Right renal pelvis (tissue), 4 donors: ENCODE measurements at places on chromosomes 2 and 18. TPM values are rescaled to one million over a fixed set of nuclear protein-coding genes. Genes with fewer than 3 reads are reported as not detected.

GRCh38 chr2:95526360-95527341 lies 42.1 kb upstream of the TRIM43B start:
- peak; percentile 68 for DNase-seq

DNA sequence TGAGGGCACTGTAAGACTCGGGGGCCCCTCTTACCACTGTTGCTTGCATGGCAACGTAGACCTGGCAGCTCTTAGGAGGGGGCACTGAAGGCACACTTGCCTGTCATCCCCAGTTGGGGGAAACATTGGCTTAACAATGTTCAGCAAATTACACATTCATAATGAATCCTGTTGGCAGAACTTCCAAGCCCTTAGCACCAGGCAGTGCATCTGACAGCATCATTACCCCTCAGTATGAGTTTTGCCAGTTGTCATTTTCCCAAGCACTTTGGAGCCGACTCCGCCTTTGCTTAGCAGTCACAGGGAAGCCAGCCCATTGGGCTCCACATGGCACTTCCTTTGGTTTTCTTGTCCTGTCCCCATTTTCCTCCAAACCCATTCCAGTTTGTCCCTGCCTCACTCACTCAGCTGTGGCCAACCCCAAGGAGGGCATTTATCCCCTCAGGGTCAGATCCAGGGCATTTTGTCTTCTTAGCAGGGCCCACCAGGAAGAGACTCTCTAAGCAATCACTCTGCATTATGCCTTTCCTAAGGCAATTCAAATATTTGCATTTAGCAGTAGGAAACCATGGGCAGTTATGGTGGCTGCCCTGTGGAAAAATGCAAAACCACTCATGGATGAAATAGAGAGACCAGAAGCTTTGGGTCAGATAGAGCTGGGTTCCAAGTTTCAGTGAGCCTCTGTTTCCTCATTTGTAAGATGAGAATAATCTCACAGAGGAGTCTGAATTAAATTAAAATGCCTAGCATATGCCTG lies 73.9 kb downstream of the VSNL1 start:
- no peak for DNase-seq

DNA sequence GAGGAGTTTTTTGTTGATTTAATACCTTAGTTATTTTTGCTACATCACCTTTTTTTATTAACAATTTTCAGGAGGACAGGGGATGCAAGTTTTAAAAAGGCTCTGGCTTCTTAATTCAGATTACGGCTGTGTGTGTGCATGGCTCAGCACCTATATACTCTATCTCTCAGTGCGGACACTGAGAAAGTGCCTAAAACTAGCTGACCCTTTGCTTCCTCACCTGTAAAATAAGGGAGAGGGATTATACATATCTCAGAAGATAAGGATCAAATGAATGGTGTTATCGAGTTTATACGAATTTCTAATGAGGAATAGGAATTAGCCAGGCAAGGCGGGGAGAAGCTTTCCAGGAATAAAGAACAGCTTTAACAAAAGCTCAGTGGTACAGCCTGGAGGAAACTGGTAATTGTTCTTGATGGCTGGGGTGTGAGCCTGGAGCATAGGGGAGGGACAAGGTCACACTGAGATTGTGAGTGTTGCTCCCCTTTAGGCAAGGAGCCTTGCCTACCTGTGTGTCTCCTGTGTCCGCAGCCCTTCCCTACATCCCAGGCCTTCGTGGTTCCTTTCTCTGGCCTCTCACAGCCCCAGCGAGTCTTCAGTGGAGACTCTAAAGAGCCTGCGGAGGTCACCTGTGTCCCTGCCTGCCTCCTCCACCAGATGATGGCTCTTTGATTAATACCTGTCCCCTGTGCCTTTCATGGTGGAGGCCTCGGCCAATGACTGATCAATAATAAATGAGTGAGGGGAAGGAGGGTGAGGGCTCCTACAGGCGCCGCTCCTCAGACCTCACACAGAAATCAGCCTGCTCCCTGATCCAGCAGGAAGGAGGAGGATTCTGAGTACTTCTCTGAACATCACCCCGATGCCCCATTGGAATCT lies 92.7 kb downstream of the DDX1 start:
- DNase-seq: no peak

- no peak for DNase-seq
These were observed 7.2 kb upstream of the GPC1 start for GRCh38 chr2:240428245-240428644.

- DNase-seq: no peak
These were observed 1601.1 kb downstream of the SUCLG1 start for GRCh38 chr2:82857967-82858366.

DNA sequence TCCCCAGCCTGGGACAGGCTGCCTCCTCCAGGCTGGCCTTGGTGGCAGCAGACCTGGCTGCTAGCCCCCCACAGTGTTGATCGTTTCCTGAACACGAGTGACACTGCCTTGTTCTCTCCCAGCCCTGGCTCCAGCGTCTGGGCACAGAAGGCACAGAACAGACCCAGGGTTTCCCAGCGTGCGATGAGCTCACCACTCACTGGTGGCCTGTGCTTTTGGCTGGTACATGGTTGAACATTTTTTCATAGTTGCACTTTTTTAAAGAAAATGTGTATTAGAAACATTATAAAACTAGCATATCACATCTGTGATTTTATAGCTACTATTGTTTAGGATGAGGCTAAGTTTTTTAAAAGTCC lies 40.9 kb downstream of the SCTR start:
- no peak for DNase-seq

GRCh38 chr2:149076863-149077412 lies 38.4 kb downstream of the LYPD6B start:
- no peak for DNase-seq

DNA sequence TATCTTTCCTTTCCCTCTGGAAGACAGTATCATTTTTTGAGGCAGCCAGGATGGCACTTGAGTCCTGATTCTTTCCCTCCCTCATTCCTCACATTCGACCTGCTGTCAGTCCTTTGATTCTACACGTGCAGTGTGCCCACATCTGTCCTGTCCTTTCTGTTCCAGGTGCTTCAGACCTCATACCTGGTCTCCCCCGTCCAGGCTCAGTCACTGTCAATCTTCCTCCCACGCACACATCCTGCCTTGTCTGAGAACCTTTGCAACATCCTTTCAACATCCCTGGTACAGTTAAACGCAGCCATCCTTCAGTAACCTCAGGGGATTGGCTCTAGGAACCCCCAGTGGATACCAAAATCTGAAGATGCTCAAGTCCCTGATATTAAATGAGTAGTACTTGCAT lies 10.1 kb downstream of the BCL2 start:
- DNase-seq: no peak

- no peak for DNase-seq
These were observed 173.7 kb downstream of the HNMT start for GRCh38 chr2:138137949-138138348.

- no peak for DNase-seq
These were observed 149.0 kb downstream of the ADCYAP1 start for GRCh38 chr18:1053331-1054315.

DNA sequence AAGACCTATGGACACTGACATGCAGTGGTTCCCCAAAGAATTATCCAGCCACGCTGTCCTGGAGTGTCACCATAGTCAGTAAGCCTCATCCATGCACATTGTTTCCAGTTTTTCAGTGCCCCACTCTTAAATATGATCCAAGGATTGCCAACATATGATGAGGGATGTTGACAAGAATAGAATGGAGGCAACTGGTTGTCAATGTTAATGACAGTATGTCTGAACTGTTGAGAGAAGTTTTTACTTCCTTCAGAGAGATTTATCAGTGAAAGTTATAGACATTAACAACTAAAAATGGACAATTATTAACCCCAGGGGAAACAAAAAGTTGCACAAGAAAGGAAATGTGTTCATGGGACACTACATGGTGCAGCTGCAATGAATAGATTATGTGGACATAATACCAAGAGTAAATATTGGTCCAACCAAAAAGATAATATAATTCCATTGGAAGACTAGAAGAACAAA lies 69.9 kb downstream of the CYP26B1 start:
- DNase-seq: no peak

DNA sequence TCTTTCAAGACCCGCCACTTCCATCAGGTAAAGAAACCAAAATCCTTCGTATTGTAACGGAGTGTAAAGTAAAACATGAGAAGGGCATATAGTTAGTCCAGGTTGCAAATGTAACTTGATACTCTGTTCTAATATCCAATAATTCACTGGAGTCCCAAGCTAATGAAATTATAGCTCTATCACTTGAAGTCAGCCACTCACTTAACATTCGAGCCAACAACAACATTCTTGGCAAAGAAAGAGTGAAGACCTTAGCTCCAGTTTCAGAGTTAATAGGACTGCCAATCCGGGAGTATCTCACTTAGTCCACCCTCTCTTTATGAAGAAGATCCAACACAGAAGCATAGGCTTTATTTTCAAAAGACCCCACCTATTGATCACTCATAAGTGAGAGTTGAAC lies 298.0 kb upstream of the SOX11 start:
- DNase-seq: no peak

DNA sequence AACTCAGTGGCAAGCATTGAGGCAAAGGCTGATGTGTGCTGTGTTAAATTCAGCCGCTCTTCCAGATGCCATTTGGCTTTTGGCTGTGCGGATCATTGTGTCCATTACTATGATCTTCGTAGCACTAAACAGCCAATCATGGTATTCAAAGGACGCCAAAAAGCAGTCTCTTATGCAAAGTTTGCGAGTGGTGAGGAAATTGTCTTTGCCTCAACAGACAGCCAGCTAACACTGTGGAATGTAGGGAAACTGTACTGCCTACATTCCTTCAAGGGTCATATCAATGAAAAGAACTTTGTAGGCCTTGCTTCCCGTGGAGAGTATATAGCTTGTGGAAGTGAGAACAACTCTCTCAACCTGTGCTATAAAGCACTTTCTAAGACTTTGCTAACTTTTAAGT lies 195.5 kb upstream of the RAB12 start:
- DNase-seq: no peak

DNA sequence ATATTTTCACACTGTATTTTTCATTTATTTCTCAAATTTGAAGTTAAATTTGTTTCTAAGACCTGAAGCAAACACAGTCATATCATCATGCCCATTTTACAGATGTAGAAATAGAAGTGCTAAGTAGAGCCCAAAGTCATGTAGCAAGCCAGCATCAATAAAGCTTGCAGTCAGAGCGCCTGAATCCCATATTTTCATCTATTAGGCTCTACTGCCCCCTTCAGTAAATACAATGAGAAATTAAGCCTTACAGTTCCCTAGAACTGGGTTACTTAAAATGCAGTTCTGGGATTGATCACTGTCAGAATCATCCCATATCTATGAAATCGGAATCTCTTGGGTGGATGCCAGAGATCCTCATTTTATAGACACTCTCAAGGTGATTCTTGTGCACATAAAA lies 419.9 kb downstream of the TGIF1 start:
- no peak for DNase-seq

DNA sequence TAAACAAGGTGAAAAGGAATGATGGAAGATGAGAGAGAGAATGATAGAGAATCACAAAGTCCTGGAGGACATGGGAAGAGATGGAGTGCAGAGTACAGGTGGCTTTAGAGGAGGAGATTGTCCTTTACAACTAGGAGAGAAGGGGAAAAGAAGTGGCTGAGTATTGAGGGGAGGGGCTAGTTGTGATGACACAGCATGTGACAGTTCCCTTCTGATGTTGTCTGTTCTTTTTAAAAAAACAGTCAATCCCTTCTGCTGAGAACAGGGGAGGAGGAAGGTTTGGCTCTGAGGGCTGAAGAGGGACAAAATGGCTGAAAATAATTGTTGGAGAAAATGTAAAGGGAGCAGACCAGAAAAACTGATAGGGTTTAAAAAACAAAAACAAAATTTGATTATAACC lies 44.0 kb downstream of the STEAP3 start:
- DNase-seq: no peak

GRCh38 chr18:33580546-33580945 lies 2.5 kb downstream of the ASXL3 start:
- no peak for DNase-seq

DNA sequence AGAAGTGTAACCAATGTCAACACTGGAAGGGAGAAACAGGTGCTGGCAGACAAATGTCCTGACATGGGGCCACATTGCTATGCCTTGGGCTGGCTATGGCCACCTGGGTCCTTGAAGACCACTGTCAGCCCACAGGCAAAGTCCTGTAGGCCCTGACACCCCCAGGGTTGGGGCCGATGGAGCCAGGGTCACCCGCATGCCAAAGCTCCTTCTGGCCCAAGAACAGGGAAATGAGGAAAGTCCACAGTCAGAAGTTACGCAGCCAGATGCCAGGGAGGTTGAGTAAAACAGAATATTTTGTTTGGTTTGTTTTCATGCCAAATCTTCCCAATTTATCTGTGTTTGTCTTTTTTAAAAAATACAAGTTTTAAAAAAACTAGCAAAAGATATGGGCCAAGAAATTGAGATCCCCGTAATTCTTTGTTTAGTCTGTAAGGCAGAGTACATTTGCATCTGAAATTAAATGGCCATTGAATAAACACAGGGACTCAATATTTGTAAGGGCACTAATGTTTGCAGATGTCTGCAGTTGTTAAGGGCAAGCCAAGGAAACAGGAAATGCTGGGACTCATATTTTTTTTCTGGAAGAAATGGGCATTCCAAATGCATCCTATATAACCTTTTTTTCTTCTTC lies 186.4 kb downstream of the FAM210A start:
- DNase-seq: no peak

DNA sequence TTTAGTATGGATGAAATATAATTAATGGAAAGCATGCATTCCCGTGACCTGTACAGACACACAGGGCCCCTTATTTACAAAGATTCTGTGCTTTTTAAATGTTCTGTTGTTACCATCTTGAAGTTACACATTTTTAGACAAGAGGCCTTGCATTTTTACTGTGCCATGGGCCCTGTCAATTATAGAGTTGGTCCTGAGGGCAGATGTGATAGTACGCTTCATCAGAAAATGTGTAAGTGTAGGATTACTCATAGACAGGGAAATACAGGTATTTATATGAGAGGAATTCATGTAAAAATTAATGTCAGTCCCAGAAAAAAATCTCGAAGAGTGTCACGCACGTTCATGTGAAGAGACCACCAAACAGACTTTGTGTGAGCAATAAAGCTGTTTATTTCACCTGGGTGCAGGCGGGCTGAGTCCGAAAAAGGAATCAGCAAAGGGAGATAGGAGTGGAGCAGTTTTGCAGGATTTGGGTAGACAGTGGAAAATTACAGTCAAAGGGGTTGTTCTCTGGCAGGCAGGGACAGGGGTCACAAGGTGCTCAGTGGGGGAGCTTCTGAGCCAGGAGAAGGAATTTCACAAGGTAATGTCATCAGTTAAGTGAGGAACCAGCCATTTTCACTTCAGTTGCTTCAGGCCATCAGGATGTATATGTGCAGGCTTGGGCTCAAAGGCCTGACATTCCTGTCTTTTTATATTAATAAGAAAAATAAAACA lies 12.2 kb upstream of the ALPK2 start:
- no peak for DNase-seq

Gene TNS1
- 56.1 TPM for polyA plus RNA-seq

Gene PIEZO2
- polyA plus RNA-seq: 16.8 TPM

Gene WNT6
- polyA plus RNA-seq: 0.44 TPM

Gene FN1
- 543 TPM for polyA plus RNA-seq

Gene SH2D6
- 0.24 TPM for polyA plus RNA-seq

Gene ASXL2
- polyA plus RNA-seq: 22.6 TPM

Gene SKOR2
- polyA plus RNA-seq: not detected

Gene SETBP1
- polyA plus RNA-seq: 30.6 TPM

Gene STAT4
- 9.4 TPM for polyA plus RNA-seq
